ENCODE measurements at places on chromosomes 12 and 14. TPM values are rescaled to one million over a fixed set of nuclear protein-coding genes. Genes with fewer than 3 reads are reported as not detected.

DNA sequence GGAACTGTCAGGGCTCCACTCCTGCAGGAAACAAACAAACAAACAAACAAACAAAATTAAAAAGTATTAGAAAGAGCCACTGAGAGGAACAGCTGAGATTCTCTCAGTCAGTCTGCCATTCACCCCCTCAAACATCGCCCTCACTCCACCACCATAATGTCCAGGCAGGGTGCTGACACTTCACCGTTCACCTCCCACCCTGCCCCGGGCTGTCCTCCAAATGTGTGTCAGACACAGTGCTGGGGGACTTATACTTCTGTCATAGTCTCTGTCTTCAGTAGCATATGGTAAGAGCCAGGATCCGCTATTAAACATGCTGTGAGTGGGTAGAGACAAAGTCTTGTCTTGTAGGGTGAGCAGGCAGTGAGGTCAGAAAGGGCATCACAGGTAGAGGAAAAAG lies 28.3 kb downstream of the KRT18 start:
- no peak for DNase-seq

GRCh38 chr12:20196767-20197166 lies 171.6 kb upstream of the PDE3A start:
- DNase-seq = no peak

DNA sequence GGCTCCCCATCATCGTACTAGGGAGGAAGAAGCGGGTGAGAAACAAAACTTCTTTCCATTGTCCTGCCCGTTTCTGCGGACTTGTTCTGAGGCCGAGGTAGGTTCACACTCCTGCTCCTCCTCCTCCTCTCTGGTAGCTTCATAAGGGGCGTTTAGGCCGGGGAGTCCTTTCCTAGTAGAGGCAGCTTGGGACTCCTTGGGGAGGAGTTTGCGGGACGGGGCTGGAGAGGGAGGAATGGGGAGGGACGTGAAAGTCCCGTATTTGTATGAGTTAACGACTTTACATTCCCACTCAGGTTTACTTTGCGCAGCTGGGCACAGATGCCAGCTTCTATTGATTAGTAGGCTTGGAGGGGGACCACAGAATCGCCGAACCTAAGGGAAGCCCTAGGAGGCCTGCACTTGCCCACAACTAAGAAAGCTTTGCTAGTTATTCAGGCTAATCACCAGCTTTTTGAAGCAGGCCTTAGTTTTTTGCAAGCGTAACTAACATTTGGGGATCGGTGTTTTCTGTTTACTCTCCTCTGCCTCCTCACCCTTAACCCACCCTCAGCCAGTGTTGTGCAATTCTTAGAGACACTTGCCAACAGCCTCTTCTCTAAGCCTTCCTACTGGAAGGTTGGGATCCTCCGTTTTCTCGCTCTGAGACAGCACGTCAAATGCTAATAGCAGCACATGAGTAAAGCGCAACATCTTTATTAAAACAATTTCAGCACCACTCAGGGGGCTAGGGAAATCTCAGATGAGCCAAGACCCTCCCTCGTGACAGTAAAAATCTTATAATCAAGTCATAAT lies 499 bp downstream of the RNASE4 start:
- no peak for DNase-seq

- no peak for DNase-seq
Measured at GRCh38 chr12:16458521-16459078, 111.2 kb downstream of the MGST1 start.

DNA sequence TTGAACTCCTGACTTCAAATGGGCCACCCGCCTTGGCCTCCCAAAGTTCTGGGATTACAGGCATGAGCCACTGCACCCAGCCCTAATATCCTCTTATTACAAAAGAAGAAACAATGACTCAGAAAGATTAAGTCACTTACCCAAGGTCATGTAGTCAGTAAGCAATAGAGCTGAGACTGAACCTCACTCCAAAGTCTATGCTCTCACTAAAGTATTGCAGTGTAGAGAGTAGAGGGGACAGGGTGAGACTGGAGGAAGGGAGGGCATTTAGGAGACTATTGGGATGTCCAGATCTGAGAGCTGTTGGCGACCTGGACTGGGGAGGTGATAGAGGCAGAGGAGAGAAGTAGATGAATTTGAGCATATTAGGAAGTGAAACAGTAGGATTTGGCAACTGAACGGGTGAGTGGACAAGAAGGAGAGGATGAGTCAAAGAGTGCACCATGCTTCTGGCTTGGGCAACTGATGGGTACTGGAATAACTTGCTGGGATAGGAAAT lies 11.8 kb downstream of the P2RX7 start:
- DNase-seq = no peak

DNA sequence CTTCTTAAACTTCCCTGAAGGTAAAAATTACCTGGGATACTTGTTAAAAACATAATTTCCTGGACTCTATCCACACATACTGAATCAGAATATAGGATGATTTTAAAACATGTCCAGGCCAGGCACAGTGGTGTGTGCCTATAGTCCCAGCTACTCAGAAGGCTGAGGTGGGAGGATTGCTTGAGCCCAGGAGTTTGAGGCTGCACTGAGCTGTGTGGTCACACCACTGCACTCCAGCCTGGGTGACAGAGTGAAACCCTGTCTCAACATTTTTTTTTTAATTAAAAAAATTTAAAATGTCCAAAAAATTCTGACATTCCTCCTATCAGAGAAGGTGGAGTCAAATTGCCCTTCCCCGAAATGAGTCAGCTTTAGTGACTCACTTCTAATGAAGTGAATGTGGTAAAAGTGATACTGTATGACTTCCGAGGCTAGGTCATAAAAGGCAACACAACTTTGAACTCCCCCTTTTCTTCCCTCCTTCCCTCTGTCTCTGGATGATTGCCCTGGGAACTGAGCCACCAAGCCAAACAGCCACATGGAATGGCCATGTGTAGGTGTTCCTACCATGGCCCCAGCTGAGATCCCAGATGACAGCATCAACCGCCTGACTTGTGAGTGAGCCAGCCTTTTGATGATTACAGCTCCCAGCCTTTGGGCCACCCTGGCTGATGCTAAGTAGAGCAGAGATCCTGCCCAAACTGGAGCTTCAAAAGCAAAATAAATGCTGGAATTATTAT lies 36.3 kb downstream of the LIMA1 start:
- DNase-seq = no peak

- no peak for DNase-seq
Measured at GRCh38 chr14:33668066-33668465, 282.8 kb downstream of the EGLN3 start.

Gene PLBD1
- polyA plus RNA-seq = 47.7 TPM

Gene PALS1
- polyA plus RNA-seq = 125 TPM

Measured in right renal pelvis (tissue), 4 donors.